Hair follicle dermal papilla cell (primary cell): ENCODE measurements at places on chromosomes 11 and 22. TPM values are rescaled to one million over a fixed set of nuclear protein-coding genes. Genes with fewer than 3 reads are reported as not detected.

Gene ABCG4
- 0.12 and 0.32 TPM in 2 replicates for total RNA-seq

Gene ACR
- 0.16 TPM in 1 of 2 replicates, not detected in the other for total RNA-seq

Gene YPEL1
- total RNA-seq: 0.49 and 0.73 TPM in 2 replicates

Gene CYP2D6
- 0.24 and 0.49 TPM in 2 replicates for total RNA-seq

Gene SYNGR1
- total RNA-seq: 6.6 and 12.2 TPM in 2 replicates

Gene SLC25A1
- 136 and 177 TPM in 2 replicates for total RNA-seq

Gene KLHDC7B
- total RNA-seq: 0.12 TPM in 1 of 2 replicates, not detected in the other

Gene OR6T1
- total RNA-seq: not detected in 2 replicates

Gene MS4A6E
- total RNA-seq: not detected in 2 replicates

Gene SLC22A25
- total RNA-seq: not detected in 2 replicates

Gene OR51B5
- total RNA-seq: 0.32 TPM in 1 of 2 replicates, not detected in the other
